ENCODE measurements at places on chromosomes 1 and 21.

DNA sequence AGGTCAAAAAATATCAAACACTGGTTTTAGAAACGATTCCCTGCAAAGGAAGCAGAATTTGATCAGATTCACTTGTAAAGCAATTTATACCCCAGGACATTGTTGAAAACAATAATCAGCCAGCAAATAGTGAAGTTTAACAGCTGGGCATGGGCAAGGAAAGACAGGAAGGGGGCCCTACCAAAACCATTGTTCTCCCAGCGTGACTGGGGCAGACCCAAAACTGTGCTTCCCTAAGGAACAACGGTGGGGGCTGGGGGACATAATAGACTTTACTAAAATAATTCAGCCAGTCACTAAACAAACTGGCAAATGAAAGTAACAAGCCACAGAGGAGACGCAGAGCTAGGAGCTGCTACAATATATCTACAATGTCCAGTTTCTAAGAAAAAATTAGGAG is 100.2 kb downstream of the AHCTF1 start:
- no peak for ATAC-seq

DNA sequence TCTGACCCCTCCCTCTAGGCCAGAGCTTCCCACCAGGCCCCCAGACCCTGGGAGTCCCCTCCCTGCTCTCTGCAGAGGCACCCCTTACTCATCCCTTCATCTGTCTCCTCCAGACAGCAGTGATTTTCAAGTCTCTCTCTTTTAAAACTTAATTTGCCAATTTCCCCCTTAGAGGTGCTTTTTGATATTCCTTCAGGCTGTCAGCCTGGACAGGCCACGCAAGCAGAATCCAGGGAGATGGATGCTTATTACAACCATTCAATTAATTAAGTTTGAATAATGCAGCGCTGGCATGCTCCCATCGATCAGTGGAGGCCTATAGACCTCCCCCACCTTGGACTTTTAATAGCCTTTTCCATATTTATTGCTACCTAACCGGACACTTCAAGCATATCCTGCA is 6.2 kb downstream of the CAMK2N1 start:
- ATAC-seq: no peak

- ATAC-seq: no peak
These were observed 162.8 kb downstream of the FASLG start for GRCh38 chr1:172821609-172822274.

DNA sequence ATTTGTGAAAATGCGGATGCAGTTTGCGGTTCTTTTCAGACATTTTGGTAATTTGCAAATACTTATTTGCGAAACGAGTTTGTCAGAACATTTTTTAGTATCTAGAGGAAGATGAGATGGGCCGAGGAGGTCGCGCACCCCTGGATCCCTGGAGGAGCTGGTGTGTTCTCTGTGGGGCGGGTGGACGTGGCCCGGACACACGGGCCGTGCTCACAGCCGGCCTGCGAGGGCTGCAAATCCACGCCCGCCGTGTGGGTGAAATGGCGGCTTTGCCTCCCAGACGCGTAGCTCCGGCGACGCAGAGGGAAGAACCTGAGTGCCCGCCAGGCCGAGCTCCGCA is 9.3 kb upstream of the TTLL10 start:
- no peak for ATAC-seq

All from gastroesophageal sphincter (tissue), 4 donors.